ENCODE measurements at places on chromosomes 6 and 20.

- DNase-seq = no peak
These were observed 34.1 kb downstream of the EYA4 start for GRCh38 chr6:133275213-133275612.

- no peak for DNase-seq
These were observed 6.2 kb upstream of the RAET1E start for GRCh38 chr6:149903938-149904611.

DNA sequence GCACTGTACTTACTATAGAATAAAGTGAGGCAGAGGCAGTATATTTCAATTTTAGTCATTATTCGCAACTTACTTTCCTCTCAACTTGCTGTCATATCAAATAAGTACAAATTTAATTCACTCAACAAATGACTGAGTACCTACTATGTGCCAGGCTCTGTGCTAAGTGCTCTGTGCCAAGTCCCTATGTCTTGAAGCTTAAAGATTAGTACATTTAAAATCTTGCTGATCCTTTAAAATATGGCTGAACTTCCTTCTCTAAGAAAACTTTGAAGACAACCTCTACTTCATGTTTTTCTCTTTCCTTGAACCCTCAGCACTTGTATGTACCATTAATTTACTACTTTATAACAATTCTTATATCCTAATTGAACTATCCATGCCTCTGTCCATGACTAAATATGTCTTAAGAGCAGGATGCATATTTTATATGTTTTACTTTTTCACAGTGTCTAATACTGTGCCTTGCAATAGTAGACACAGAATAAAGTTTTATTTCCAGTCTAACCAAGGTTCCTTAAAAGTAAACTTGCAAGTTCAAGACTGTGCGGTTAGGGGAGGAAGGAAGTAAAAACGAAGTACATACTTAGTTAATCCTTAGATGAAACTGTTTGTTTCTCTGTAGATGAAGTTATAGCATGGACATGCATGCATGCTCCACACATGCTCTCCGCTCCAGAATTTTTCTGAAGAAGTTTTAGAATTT, 10.0 kb upstream of the LATS1 start:
- DNase-seq = no peak

GRCh38 chr20:62449951-62450691, 22.8 kb upstream of the RBBP8NL start:
- no peak for DNase-seq

GRCh38 chr6:143967706-143968376, 40.2 kb downstream of the PLAGL1 start:
- no peak for DNase-seq

GRCh38 chr6:115932481-115932880, 128.2 kb downstream of the FRK start:
- no peak for DNase-seq

DNA sequence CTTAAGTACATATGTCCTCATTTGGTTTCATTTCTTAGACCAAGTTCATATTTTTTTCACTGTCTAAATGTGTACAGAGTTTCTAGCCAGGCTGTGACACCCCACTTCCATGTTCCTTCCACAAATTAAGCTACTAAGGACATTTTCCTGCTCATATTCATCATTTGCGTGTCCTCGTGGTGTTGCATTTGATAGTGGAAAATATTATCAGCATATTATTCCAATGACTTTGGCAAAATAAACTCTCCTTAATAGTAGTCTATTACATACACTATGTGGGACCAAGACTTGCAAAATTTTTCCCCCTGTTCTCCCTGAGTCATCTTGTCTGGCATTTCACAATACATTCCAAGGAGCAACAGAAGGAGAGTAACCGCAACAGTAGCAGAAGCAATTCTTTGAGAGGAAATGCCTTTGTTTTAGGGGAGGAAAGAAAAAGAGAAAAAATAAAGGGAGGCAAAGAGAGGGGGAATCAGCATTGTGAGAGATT, 599.2 kb downstream of the COL12A1 start:
- DNase-seq = no peak

DNA sequence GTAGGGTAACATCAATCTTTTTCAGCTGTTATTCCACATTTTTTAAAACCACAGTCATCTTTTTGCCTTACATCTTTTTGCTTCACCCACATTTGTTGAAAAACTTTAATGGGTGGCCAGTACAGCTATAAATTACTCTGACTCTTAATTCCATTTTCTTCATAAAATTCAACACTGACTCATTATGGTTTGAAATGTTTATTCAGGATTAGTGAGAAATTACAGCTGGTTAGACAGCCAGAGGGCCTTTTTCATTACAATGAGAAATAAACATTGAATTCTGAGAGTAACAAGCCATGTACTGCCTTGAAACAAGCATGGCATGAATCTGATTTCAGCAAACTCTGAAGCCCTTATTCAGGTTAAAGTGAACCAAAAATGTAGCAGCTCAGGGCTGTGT, 19.5 kb downstream of the NDUFAF4 start:
- DNase-seq = no peak

DNA sequence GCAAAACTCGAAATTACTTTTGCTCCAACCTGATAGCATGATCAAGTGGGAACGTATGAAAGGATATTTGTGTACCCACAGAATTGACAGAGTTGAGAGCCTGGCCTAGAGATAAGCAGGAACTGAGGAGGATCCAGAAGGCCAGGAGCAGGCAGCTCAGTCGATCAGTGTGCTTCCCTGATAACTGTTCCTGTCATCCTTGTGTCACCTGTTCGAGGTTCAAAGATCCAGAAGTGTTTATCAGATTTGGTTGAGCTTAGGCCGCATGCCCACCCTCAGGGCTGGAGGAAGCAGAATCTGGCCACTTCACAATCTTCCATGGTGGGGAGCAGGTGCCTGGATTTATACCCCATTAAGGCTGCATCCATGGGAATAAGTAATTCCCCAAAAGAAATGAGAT, 124.8 kb downstream of the QRSL1 start:
- no peak for DNase-seq

DNA sequence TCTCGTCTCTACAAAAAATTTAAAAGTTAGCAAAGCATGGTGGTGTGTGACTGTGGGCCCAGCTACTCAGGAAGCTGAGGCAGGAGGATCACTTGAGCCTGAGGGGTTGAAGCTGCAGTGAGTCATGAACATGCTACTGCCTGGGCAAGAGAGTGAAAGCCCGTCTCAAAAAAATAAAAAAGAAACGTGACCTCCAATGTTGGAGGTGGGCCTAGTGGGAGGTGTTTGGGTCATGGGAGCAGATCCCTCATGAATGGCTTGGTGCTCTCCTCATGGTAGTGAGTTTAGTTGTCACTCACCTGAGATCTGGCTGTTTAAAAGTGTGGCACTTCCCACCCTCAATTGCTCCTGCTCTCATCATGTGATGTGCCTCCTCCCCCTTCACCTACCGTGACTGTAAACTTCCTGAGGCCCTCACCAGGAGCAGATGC, 24.3 kb downstream of the RBL1 start:
- no peak for DNase-seq

DNA sequence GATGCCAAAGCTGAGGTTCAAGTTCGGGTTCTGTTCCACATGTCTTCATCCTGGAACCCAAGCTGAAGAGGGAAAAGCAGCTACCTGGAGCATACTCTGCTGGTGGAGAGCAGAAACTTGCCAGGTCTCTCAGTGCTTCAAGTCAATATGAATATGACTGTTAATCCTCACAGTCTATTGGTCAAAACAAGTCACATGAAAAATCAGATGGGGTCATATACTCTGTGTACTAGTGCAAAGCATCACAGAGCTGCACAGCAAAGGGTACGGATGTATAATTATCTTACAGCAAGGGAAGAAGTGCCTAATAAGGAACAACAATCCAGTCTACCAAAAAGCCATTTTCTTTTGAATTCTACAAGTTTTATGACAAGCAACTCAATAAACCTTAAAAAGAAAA, 11.6 kb downstream of the NCOA7 start:
- DNase-seq = no peak

GRCh38 chr6:17914651-17915050, 72.8 kb downstream of the KIF13A start:
- no peak for DNase-seq

- DNase-seq = no peak
These were observed 45.5 kb upstream of the SRF start for GRCh38 chr6:43125555-43125954.

GRCh38 chr20:58372806-58373205, 16.2 kb upstream of the VAPB start:
- DNase-seq = no peak

DNA sequence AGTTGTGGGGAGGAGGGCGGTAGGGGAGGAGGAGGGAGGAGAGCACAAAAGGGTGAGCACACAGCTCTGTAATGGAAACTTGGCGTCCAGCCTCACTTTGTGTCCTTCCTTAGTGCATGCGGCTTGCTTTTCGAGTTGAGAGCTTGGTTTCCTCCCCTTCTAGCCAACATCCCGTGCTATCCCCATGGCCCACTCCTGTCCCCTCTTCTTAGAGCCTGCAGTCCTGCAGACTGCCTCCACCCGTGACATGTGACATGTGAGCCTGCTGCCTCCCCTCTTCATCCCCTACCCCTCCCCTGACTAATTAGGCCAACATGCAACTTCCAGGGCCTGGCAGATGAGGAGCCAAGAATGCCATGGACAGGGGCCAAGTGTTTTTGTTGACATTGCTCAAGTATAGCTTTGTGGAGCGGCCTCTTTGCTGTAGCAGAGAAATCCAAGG, 63.2 kb downstream of the SLC24A3 start:
- DNase-seq = no peak

- no peak for DNase-seq
These were observed 27.7 kb downstream of the TFEB start for GRCh38 chr6:41707565-41708200.

DNA sequence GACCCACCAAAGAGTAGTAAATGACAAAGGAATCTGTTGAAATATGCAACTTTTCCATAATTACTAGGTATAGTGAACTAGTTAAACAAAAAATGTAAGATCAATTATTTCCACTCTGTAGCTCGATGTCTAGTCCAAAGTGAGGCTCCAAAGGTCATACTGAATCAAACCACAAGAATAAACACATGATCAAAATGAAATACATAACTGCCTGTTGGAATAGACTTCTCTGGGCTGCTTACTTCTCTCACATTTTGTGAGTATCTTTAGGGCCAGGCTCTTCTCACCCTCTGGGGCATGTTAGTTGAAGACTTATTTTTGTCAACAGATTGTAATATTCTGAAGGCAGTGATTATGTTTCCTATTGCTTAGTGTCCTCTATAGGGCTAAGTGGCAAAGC, 103.7 kb upstream of the TMEM170B start:
- no peak for DNase-seq

DNA sequence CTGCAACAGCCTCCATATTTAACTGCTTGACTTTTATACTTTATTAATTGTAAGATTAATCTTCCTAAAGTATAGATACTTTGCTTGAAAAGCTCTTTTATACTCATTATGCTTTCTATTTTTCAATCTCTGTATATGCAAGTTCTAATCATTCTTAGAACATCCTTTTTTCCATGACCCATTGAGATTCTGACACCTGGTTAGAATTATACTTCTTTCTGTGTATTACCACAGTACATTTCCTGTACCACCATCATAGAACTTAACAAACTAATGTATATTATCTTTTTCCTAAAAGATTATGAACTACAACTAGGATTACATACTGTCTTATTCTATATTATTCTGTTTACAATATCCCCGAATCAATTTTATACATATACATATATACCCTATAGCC, 13.5 kb downstream of the SERINC1 start:
- DNase-seq = no peak

DNA sequence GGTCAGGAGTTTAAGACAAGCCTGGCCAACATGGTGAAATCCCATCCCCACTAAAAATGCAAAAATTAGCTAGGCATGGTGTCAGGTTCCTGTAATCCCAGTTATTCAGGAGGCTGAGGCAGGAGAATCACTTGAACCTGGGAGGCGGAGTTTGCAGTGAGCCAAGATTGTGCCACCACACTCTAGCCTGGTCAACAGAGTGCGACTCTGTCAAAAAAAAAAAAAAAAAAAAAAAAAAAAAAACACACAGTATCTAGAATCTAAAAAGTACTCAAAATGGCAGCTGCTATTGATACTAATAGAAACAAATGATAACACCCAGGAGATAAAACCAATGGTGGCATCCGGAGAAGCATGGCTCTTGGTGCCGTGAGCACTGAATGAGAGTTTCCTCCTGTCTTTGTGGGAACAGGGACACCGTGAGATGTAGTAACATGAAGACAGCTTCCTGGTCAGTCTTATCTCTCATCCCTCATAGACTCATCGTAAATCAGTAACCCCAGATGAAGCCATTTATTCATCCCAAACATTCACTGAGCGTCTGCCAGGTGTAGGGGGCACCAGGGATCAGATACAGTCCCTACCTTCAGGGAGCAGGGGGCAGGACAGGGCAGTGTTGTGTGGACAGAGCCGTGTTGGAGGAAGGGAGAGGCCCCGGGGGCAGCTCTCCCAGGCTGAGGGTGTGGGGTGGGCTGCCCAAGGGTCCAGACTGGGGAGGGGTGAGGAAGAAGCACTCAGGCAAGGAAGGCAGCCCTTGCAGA, 66.1 kb downstream of the SYNJ2 start:
- no peak for DNase-seq

DNA sequence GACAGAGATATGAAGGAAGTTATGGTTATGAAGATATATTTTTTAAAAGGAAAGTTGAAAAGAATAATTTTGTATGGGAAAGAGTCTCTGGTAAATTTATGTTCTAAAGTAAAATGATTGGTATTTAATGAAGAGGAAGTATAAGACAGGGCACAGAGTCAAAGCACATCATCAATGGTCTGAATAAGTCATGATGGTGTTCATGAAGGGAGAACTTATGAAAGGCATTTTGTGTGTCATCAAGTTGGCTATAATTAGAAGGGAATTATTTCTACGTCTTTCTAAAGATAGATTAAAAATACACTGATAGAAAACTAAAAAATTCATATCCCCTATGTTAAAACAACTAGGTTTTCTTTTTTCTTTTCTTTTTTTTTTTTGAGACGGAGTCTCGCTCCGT, 21.4 kb upstream of the SNAI1 start:
- DNase-seq = no peak

GRCh38 chr6:34897716-34898115, 8.7 kb downstream of the ANKS1A start:
- DNase-seq = no peak

- DNase-seq = no peak
These were observed 6.4 kb downstream of the SLC2A12 start for GRCh38 chr6:134046054-134046453.

- DNase-seq = no peak
These were observed 200.9 kb downstream of the DLL1 start for GRCh38 chr6:170089963-170090362.

- no peak for DNase-seq
These were observed 16.9 kb downstream of the SEC23B start for GRCh38 chr20:18524646-18525045.

- no peak for DNase-seq
These were observed 144.2 kb downstream of the BTBD9 start for GRCh38 chr6:38495518-38495917.

DNA sequence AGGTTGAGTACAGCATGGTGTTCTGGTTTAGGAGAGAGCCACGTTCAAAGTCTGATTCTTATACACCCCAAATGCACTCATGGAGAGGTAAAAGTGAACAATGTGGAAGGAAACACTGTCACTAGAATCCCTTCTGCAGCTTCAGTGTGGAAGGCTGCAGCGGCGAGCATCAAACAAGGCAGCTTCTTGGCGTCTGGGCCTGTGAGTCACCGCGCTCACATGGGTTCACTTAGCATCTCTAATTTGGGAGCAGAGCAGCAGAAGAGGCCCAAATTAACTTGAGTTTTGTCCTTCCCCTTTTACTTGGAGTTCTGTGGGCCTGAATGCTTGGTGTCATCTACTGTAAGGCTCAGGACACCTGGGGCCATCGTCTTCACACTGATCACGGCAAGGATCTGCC, 10.9 kb upstream of the E2F1 start:
- DNase-seq = no peak

- DNase-seq = no peak
These were observed 35.0 kb upstream of the CCR6 start for GRCh38 chr6:167087857-167088354.

Measured in stimulated activated CD8-positive, alpha-beta memory T cell treated with anti-CD3 and anti-CD28 coated beads, Interleukin-2, amount 100 ng/mL, for 48 hours (primary cell).